ENCODE measurements at places on chromosomes 5 and 9.

GRCh38 chr5:96148376-96148775 lies 186.7 kb upstream of the ELL2 start:
- no peak for DNase-seq

DNA sequence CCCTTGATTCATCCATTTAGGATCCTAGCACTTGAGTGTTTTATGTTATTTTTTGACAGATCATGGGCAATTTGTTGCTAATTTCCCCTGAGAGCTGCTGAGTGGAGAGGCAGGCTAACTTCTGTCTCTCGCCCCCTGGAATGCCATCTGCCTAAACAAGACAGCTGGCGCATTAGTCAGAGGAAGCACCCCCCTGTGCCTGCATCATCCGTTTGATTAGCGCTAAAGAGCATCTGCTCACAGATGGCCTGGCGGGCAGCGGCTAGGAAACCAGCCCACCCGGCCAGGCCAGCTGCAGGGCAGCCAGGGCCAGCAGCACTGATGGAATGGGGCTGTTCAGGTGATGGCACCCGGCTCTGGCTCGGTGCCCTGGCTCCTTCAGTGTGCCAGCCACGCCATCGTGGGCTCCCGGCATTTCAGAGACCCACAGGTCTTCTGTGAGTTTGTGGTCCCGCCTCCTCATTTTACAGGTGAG lies 22.9 kb upstream of the ASS1 start:
- peak; percentile 68 for DNase-seq

GRCh38 chr5:141858079-141858765 lies 20.0 kb downstream of the PCDH1 start:
- no peak for DNase-seq

- no peak for DNase-seq
Observed at GRCh38 chr9:73135394-73135793, 16.3 kb upstream of the ANXA1 start.

- DNase-seq, result no peak
Observed at GRCh38 chr5:103019804-103020203, 100.1 kb downstream of the GIN1 start.

DNA sequence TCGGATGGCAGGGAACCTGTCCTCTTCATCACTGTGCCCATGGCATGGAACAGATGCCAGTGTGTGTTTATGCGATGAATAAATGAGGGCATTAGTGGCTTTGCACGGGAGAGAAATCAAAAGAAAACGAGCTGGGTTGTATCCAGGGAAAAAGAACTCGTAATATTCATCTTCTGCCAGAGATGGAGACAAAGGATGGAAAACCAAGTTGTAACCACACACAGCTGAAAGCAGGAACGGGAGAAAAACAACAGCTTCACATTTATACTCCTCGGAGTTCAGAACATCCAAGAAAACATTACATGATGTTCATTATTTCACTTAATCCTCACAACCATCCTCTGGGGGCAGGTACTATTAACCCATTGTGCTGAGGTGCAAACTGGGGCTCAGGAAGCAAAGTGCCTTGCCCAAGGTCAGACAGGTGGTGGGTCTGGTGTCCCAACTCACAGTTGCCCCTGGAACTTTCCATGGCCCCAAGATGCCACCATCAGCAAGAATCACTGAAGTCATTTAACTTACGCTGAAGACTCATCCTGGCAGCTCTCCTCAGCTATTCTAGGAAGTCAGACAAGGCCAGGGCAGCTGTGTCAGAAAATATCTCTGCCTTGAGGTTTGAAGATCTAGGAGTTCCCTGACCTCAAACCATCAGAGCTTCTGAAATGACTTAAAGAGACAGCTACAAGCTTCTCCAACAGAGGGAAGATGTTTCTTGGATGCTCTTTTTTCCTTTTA lies 250.4 kb downstream of the NSG2 start:
- DNase-seq, result no peak

GRCh38 chr9:6703898-6704639 lies 53.7 kb upstream of the KDM4C start:
- DNase-seq, result peak; percentile 46

GRCh38 chr9:4844056-4844838 lies 51.5 kb downstream of the RCL1 start:
- no peak for DNase-seq

DNA sequence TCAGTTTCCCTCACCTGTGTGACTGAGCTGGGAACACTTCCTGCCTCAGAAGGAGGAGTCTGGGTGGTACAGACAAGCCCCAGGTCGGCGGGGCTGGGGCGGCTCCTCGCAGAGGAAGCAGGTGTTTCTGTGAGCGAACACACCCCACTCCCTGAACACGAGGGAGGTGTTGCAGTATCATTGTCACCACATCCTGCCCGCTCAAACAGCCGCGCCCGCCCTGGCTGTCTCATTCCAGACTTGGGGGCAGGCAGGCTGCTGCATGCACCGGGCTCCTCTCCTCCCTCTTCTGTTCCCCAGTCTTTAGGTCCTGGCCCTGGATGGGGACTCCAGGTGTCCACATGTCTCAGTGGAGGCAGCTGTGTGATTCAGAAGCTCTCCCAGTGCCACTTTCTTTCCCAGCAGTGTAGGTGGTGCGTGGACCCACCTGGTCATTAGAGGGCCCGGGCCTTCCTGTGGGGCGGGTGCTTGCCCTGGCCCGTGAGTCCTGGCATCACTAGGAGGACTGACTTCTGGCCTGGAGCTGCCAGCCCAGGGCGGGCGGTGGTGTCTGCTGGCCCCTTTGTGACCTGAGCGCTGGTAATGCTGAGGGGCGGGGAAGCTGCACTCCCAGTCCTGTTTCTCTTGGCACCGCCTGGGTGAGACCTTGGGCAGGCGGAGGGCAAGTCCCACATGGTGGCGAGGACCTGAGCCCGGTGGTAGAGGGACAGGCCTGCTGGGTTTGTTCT lies 18.3 kb upstream of the PHYHD1 start:
- DNase-seq, result no peak

DNA sequence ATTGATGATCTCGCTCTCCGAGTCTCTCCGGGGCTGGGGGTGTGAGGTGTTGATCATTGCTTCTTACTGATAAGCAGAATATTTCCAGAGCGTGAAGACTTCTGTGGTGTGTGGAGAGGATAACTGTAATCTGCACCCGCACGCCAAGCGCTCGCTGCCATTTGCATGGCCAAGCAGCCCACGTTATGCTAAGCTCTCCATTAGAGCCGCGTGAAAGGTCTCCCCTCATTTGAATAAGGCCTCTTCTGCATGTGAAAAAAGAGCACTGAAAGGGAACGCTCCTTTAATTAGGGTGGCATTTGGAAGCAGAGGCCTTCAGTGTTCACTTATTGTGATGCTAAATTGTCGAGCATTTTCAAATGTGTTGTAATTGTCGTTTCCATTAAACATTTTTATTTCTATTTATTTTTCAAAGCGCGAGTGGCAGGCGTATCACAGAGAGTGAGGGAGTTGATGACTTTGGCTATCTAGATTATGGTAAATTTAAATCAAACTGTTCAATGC lies 163.6 kb upstream of the IRX2 start:
- no peak for DNase-seq

GRCh38 chr5:131654309-131654708 lies 19.3 kb upstream of the RAPGEF6 start:
- DNase-seq, result no peak

DNA sequence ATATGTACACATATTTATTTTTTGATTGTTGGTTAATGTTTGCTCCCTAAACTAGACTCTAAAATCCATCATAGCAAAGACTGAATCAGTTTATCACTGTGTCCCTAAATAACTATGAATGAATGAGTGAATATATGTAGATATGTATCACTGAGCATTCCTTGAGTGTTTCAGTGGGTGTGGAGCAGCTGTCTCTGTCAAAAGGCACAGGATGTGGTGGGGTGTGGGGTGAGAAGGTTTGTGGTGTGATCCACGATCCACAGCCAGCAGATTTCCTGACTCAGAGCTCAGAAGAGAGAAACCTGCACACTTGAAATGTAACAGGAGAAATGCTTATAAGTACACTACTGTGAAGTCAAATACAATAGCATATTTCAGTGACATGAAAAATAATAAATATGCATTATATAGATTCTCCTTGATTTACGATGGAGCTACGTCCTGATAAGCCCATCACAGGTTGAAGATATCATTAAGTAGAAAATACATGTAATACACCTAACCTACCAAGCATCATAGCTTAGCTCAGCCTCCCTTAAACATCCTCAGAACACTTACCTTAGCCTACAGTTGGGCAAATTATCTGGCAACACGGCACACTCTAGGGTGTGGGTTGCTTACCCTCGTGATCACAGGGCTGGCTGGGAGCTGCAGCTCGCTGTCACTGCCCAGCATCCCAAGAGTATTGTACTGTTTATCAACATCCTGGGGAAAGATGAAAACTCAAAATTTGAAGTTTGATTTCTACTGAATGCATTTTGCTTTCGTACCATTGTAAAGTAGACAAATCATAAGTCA lies 287.0 kb downstream of the GAS1 start:
- peak; percentile 75 for DNase-seq

DNA sequence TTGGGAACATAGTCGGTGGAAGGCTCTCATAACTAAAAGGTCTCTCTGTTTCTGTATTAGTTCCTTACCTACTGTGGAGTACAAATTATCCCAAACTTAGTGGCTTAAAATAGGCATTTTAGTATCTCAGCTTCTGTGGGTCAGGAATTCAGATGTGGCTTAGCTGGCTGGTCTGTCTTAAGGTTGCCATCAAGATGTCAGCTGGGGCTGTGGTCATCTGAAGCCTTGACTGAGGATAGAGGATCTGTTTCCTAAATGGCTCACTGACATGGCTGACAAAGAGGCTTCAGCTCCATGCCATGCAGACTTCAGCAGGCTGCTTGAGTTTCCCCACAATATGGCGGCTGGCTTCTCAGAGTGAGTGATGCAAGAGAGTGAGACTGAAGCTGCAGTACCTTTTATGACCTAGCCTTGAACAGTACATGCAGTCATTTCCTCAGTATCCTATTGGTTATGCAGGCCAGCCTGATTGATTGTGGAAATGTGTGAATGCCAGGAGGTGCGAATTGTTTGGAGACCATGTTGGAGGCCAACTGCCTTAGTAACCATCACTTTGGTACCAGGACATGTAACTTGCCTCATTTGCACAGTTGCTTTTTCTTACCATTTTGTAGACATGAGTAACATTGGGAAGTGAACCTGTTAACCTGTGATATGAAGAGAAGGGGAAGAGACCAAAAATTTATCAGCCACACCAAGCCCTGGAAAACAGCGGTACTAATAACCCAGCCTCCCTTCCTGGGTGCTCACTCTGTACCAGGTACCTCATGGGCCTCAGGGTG lies 152.8 kb upstream of the IER5L start:
- DNase-seq, result no peak

- no peak for DNase-seq
Observed at GRCh38 chr5:154228696-154229095, 38.2 kb downstream of the GALNT10 start.

Measured in GM04504 (cell line).